PC-3 (cell line): ENCODE measurements at places on chromosomes 3 and 15. TPM values are rescaled to one million over a fixed set of nuclear protein-coding genes. Genes with fewer than 3 reads are reported as not detected.

- no peaks in the 10 kb centered on the region for H3K36me3 ChIP-seq
- peak overlapping the region; percentile 67 for H3K4me3 ChIP-seq
- peaks cover 5% of the 10 kb centered on the region; the same call in 1 of the 2 replicates for H3K4me1 ChIP-seq
- DNase-seq, result peak; percentile 42
These were observed 2.2 kb downstream of the FOXB1 start for GRCh38 chr15:60006203-60006862.

GOLGA8N gene
- 0.91 and 1.4 TPM in 2 replicates for total RNA-seq

HEG1 gene
- total RNA-seq, result 1.2 and 3.2 TPM in 2 replicates

SERPINI1 gene
- 0.52 and 1.3 TPM in 2 replicates for total RNA-seq

CFAP91 gene
- total RNA-seq, result 0.17 and 1.1 TPM in 2 replicates

DNA sequence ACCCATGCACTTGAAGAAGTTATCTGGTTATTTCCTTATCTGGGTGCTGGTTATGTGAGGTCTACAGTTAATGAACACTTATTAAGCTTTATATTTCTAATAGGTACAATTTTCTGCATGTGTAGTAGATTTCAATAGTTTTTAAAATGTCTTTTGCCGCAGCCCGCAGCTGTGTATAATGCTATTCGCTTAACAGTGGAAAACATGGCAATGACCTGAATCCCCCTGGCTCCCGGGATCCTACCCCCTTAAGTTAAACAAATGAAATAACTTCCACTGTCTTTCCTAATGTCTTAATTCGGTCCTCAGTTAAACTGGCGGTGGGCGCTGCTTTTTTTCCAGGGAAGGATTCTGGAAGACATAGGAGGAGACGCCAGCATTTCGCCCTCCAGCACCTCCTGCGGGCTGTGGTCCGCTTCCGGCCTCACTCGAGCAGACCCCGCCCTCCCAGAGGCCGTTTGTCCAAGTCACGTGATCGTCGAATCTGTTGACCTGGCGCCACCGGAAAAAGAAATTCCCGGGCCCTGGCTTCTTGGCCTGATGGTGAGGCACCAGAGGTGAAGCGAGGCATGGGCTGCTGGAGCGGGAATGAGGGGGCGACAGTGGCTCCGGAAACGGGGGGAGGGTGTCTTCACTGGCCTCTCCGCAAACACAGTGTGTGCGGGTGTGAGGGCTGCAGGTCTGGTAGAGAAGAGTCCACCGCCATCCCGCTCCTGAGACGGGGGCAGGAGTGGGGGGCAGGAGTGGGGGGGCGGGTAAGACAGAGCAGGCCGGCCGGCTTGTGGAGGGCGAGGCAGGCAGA is 45.6 kb upstream of the CSPG4 start:
- no peak overlapping the region for H3K27ac ChIP-seq
- DNase-seq, result peak; percentile 64
- no peaks in the 10 kb centered on the region for H3K27me3 ChIP-seq
- H3K36me3 ChIP-seq, result no peaks in the 10 kb centered on the region
- H3K4me1 ChIP-seq, result no peaks in the 10 kb centered on the region; the same call in 1 of the 2 replicates

GRCh38 chr15:88804257-88804656 is 1.0 kb downstream of the ACAN start:
- peaks cover 12% of the 10 kb centered on the region for H3K4me1 ChIP-seq
- no peaks in the 10 kb centered on the region for H3K36me3 ChIP-seq
- no peak for DNase-seq
- peaks cover 16% of the 10 kb centered on the region for H3K27me3 ChIP-seq
- H3K27ac ChIP-seq, result no peak overlapping the region
- H3K4me3 ChIP-seq, result no peak overlapping the region

DNA sequence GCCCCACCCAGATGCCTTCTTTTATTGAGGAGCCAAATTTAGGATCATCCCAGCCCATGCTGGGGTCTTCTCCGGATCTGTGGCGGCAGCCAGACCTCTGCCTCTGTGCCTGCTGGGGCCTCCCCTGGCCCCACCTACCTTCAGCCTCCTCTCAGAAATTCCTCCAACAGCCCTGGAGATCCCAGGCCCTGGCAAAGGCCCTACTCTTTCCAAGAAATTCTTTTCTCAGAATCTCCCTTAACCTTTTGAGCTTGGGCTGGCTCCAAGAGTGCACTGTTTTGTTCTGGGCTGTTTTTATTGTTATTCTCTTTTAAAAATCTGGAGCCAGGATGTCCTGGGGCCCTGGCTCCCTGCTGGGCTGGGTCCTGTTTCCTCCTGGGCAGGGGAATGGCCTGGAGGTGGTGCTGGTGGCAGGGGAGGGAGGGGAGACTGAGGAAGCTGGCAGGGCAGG is 57.8 kb downstream of the GRIP2 start:
- H3K36me3 ChIP-seq, result peaks cover 22% of the 10 kb centered on the region
- H3K4me3 ChIP-seq, result no peak overlapping the region
- H3K27me3 ChIP-seq, result no peaks in the 10 kb centered on the region
- DNase-seq, result no peak
- no peaks in the 10 kb centered on the region for H3K4me1 ChIP-seq

DNA sequence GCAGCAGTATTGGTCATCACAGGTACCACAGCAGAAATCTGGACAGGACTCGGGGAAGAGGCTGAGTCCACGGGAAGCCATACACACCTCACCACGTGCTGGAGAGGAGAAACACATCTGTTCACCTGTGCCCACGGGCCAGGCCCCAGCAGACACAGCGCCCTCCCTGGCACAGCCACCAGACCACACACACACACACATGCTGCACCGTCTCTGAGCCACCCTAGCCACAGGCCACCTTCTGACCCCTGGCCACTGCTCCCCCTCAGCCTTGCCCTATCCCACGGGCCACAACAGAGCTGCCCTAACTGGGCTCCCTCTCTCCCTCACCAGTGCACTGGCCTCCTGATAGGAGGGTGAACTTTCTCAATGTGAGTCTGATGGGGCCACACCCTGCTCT is 2.8 kb downstream of the SHISA5 start:
- DNase-seq, result no peak
- no peaks in the 10 kb centered on the region for H3K27me3 ChIP-seq
- H3K36me3 ChIP-seq, result no peaks in the 10 kb centered on the region
- peaks cover 41% of the 10 kb centered on the region for H3K4me1 ChIP-seq
- H3K4me3 ChIP-seq, result no peak overlapping the region

GRCh38 chr15:96070636-96071035 is 259.9 kb upstream of the NR2F2 start:
- H3K27me3 ChIP-seq, result no peaks in the 10 kb centered on the region
- no peaks in the 10 kb centered on the region for H3K36me3 ChIP-seq
- no peak overlapping the region for H3K27ac ChIP-seq
- no peak overlapping the region for H3K4me3 ChIP-seq
- H3K4me1 ChIP-seq, result peaks cover 9% of the 10 kb centered on the region; the same call in 1 of the 2 replicates

DNA sequence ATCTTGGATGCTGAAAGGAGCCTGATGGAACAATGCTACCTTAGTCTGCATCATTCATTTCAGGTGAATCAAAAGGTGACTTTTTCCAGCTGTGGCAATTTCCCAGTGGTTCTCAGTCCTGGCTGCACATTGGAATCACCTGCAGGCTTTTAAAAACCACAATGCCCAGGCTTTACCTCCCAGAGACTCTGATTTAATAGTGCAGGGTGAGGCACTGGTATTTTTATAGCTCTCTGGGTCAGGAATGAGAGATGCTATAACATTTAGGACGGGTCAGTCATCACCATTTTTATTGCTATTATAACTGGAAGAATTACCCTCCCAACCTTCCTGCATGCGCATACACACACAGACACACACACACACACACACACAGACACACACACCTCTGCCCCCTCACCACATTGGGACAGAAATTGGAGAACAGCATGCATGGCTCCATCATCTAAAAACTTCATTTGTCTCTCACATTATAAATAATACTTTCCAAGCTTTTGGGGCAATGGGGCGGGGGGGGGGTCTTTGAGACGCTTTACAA is 41.1 kb downstream of the LARP6 start:
- peak; percentile 93 for DNase-seq
- H3K27me3 ChIP-seq, result no peaks in the 10 kb centered on the region
- H3K36me3 ChIP-seq, result no peaks in the 10 kb centered on the region

GOLGA6B gene
- total RNA-seq, result 0.11 TPM in 1 of 2 replicates, not detected in the other

DNA sequence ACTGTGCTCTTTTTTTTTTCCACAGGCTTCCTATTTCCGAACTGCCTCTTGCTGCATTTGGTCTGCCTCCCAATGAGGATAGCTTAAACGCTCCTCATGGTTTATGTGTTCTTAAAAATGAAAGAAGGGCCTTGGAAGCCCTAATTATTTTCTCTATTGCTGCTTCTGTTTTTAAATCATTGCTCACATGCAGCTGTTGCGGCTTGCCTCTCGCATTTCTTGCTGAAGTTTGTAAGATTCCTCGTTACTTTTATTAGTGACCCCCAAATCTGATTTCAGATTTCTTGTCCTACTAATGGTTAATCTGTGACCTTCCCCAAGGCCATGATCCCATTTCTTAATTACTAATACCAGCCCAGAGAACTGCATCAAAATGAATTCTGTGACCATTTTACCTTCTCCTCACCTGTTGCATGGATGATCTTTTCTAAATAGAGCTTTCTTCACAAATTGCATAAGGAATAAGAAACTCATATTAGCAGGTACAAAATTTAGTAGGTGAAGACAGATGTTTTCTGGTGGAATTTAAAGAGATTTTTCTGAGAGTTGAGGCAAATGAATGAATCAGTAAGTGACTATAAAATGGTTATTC is 1.8 kb downstream of the UBE2E1 start:
- H3K36me3 ChIP-seq, result peaks cover 6% of the 10 kb centered on the region; the same call in 1 of the 2 replicates
- H3K27ac ChIP-seq, result peak overlapping the region; percentile 29; the same call in 1 of the 2 replicates
- H3K4me1 ChIP-seq, result peaks cover 59% of the 10 kb centered on the region
- DNase-seq, result peak; percentile 51

DNA sequence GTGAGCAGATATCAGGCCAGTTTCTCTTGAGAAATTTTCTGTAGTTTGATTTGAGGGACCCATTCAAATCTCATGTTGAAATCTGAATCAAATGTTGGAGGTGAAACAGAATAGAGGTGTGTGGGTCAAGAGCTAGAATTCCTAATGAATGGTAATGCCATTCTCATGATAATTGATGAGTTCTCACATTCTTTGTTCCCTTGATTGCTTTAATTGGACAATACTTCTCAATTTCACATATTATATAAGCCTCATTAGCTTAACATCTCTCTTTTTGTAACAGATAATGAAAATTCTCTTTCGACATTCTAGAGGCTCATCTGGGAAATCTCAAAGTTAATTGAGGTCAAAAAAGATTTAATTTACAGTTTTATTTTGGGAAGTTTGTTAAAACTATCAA is 21.9 kb upstream of the OR5H6 start:
- H3K36me3 ChIP-seq, result no peaks in the 10 kb centered on the region
- no peak overlapping the region for H3K27ac ChIP-seq
- H3K27me3 ChIP-seq, result 0 out of 2 replicates have a peak, but pooled peaks cover 5% of the 10 kb centered on the region
- no peak overlapping the region for H3K4me3 ChIP-seq
- no peak for DNase-seq
- no peaks in the 10 kb centered on the region for H3K4me1 ChIP-seq
